Activated CD4-positive, CD25-positive, alpha-beta regulatory T cell treated with anti-CD3 and anti-CD28 coated beads, Interleukin-2, amount 50 U/mL, for 72 hours (primary cell): ENCODE measurements at places on chromosomes 5 and 9.

GRCh38 chr9:75891277-75891741, 836 bp downstream of the PCSK5 start:
- peak; percentile 36 for DNase-seq

- no peak for DNase-seq
Measured at GRCh38 chr5:166767858-166768257, 1523.6 kb upstream of the WWC1 start.

- no peak for DNase-seq
Measured at GRCh38 chr5:43646992-43647391, 44.0 kb downstream of the NNT start.

GRCh38 chr5:6819521-6819920, 106.3 kb downstream of the TENT4A start:
- no peak for DNase-seq

DNA sequence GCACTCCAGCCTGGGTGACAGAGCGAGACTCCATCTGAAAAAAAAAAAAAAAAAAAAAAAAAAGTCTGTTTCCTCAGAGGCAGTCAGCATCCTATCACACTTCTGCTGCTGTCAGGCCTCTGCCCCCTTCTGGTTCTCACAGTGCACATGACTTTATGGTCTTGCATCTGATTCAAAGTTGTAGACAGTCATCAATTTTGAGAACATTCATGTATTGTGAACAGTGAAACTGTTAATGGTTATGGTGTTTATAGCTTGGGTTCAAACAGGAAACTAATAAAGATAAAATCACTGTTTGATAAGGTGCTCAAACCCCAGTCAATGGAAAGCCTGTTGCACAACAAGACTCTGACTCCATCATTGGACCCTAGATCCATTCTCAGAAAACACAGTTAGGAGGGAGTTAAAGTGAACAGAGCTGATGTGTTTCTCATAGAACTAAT, 61.4 kb downstream of the FOXD1 start:
- DNase-seq, result no peak
